Mononuclear cell (primary cell): ENCODE measurements at places on chromosomes 6 and 20. TPM values are rescaled to one million over a fixed set of nuclear protein-coding genes. Genes with fewer than 3 reads are reported as not detected.

Gene PSORS1C2
- total RNA-seq = not detected

Gene CLDN20
- not detected for total RNA-seq

Gene KIFC1
- 0.94 TPM for total RNA-seq

Gene MYCT1
- 2.5 TPM for total RNA-seq

Gene PFDN6
- 11.1 TPM for total RNA-seq
